Left cardiac atrium (tissue), 4 donors: ENCODE measurements at places on chromosomes 2 and 18.

DNA sequence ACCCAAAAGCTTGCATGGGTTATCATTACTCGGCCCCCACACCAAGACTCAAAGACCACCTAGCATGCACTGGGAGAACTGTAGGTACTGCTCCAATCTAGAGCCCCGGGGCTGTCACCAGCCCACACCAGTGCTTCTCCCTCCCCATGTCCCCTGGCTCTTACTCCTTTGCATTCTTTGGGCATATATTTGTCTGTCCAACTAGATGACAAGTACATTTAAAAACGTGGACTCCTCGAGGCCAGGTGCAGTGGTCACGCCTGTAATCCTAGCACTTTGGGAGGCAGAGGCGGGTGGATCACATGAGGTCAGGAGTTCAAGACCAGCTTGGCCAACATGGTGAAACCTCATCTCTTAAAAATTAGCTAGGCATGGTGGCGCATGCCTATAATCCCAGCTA is 7.8 kb downstream of the AFG3L2 start:
- no peak for DNase-seq

- no peak for DNase-seq
Measured at GRCh38 chr2:239106966-239107365, 259.1 kb downstream of the TWIST2 start.

DNA sequence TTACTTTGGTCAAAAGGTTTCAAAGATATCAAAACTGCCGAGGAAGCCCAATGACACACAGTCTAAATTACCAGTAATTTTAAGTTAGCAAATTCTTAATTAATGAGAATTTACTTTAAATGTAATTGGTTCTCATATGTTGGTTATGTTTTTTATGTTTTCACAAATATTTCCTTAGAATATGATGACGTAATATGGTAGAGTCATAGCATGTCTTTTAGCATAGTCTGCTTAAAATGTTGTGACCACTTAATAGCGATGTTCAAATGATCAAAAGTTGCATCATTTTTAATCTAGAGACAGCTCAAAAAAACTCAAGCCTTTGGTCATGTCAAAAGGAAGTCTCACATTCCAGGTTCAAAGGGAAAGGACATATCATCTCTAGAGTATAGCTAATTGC is 123.3 kb upstream of the ST6GAL2 start:
- DNase-seq = no peak

DNA sequence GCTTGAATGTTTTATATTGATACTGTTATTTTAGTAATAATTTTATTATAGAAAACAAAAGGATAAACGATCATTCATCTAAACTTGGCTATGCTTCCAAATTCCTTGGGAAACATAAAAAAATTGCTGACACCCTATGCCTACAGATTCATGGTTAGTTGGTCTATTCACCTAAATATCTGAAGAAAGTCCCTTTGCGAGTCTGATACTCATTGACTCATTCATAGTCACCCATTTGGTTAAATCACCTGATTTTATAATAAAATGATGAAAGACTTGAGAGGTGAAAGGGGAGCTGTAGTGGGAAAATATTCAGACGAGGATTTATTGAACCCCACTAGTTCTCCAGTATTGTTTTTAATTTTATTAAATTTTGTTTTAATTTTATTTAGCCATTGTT is 112.0 kb downstream of the PTPN4 start:
- DNase-seq = no peak

GRCh38 chr2:232963913-232964312 is 49.1 kb downstream of the NGEF start:
- DNase-seq = no peak
